ENCODE measurements at places on chromosomes 7 and 10.

DNA sequence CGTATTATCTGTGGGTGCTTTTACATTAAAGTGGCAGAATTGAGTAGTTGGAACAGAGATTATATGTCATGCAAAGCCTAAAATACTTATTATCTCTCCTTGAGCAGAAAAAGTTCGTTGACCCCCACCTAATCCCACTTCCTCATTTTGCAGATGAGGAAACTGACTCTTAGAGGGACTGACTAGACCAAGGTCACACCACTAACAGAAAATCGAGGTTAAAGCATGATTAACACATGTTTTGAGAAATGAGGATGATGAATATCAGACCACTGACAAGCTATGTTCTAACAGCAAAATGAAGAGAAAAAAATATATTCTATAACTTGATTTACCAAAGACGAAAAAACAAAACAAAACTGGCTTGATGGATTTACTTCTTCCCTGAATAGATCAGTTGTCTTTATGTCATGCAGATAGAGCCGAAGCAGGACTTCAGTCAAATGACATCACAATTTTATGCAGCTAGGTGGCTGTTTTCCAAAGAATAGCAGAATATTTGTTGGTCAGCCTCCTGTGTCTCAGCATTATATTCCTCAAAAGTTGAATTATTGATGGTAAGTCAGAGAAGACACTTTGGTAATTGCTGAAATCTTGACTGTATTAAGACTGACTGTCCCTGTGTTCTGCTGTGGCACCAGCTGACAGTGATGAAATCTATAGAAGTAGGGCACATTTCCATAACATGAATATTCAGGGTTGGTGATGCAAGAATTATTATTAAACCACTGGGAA, 24.2 kb upstream of the SMIM30 start:
- DNase-seq: no peak

GRCh38 chr10:50222199-50222598, 29.1 kb downstream of the ASAH2 start:
- no peak for DNase-seq

GRCh38 chr10:88090568-88091214, 227.3 kb downstream of the PTEN start:
- DNase-seq: no peak

GRCh38 chr7:137916980-137917645, 70.3 kb upstream of the DGKI start:
- no peak for DNase-seq

GRCh38 chr10:80538481-80539185, 931 bp downstream of the SH2D4B start:
- DNase-seq: no peak

- no peak for DNase-seq
Observed at GRCh38 chr10:43408331-43408709, 666 bp downstream of the HNRNPF start.

GRCh38 chr7:98137826-98138151, 31.1 kb downstream of the LMTK2 start:
- DNase-seq: no peak

DNA sequence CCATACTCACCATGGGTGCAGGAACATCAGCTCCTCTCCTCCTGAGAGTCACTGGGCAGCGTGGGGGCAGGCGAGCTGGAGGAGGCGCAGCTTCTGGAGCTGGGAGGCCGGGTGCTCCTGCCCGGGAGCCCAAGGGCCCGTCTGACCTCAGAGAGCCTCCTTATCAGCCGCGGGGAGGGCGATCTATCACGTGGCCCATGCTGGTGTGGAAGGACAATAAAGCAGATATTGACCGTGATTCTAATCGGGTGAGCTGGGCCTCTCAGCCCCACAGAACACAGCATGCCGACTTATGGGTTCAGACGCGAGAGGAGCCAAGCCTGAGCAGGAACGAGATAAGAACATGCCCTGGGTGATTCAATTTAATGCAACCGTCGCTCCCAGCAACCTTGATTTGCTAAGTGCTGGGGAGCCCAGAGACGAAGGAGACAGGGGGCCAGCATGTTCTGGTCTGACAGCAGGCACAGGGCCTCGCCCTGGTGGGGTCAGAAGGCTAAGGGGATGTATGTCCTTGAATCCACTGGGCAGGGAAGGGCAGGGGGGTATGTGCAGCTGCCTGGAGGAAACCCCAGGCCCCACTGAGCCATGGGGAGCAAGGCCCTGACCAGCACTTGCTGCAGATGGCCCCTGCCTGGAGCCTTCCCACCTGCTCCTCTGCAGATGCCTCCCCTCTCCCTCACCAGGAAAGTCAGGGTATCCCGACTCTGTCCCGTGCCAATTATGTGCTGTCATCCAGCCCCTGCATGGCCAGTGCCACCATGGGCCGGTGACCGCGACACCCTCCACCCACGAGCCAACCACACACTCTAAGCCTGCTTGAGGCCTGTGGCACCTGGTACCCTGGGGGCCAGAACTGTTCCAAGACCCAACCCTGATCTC, 95.3 kb upstream of the RET start:
- DNase-seq: no peak

DNA sequence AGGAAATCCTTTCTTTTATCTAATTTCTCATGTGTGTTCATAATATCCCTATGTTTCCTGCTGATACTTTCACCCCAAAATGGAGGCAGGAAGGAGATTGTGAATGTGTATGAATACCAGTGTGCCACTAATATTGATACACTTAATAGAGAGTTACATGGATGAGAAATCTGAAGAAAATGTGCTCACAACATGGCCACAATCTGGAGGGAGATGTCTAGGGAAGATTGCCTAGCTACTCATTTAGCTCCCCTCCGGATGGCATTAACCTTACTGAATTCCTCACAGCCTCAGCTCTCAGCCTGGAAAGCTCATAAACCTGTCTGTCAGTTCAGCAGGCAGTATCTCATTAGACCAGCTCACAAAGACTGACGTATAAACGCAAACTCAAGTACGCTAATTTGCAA, 23.4 kb upstream of the DMTF1 start:
- DNase-seq: no peak
